Placental pericyte (primary cell): ENCODE measurements at places on chromosomes 11 and 22. TPM values are rescaled to one million over a fixed set of nuclear protein-coding genes. Genes with fewer than 3 reads are reported as not detected.

Gene ELMOD1
- total RNA-seq: 4.7 and 8.1 TPM in 2 replicates

Gene SPA17
- total RNA-seq: 5.0 and 7.9 TPM in 2 replicates

Gene C22orf42
- total RNA-seq: not detected in 2 replicates

Gene ZNF215
- total RNA-seq: 0.44 and 6.3 TPM in 2 replicates

Gene APOA5
- total RNA-seq: not detected in 2 replicates

Gene NCF4
- total RNA-seq: not detected in 2 replicates

Gene ARHGAP42
- 17.3 and 19.9 TPM in 2 replicates for total RNA-seq

Gene GGT5
- 3.5 and 6.7 TPM in 2 replicates for total RNA-seq

Gene FBLN1
- 15.6 and 278 TPM in 2 replicates for total RNA-seq

Gene RASL10A
- total RNA-seq: not detected in 2 replicates

Gene DMC1
- total RNA-seq: 0.88 and 4.3 TPM in 2 replicates

Gene P2RX6
- total RNA-seq: 2.6 and 7.2 TPM in 2 replicates

Gene APOBEC3F
- 2.0 and 2.6 TPM in 2 replicates for total RNA-seq

Gene OR5T3
- total RNA-seq: not detected in 2 replicates

Gene SLC35F2
- 11.4 and 34.2 TPM in 2 replicates for total RNA-seq

Gene AKIP1
- total RNA-seq: 28.7 and 54.8 TPM in 2 replicates

Gene PRR33
- total RNA-seq: not detected in 2 replicates

Gene BLID
- 6.6 and 22.5 TPM in 2 replicates for total RNA-seq

Gene RAB3IL1
- total RNA-seq: 2.7 and 14.0 TPM in 2 replicates

Gene PACSIN3
- 16.6 and 22.3 TPM in 2 replicates for total RNA-seq

Gene MICAL2
- total RNA-seq: 268 and 720 TPM in 2 replicates

Gene SLC22A6
- not detected in 2 replicates for total RNA-seq

Gene ARHGAP20
- 2.6 and 3.6 TPM in 2 replicates for total RNA-seq

Gene CALCA
- total RNA-seq: not detected in 2 replicates

Gene PRODH
- total RNA-seq: 0.44 TPM in 1 of 2 replicates, not detected in the other

Gene TMEM191C
- total RNA-seq: 0.88 and 3.6 TPM in 2 replicates

Gene GPR83
- total RNA-seq: not detected in 2 replicates

Gene OR51E2
- 0.14 and 0.22 TPM in 2 replicates for total RNA-seq

Gene SLC37A2
- total RNA-seq: 0.88 and 13.0 TPM in 2 replicates

Gene CRYBB2
- total RNA-seq: not detected in 2 replicates

Gene TMA7B
- total RNA-seq: not detected in 2 replicates

Gene TBC1D22A
- 18.6 and 21.3 TPM in 2 replicates for total RNA-seq

Gene TRIM51
- total RNA-seq: not detected in 2 replicates

Gene FAM111A
- 30.6 and 81.3 TPM in 2 replicates for total RNA-seq

Gene SNU13
- 79.5 and 98.7 TPM in 2 replicates for total RNA-seq

Gene C11orf97
- total RNA-seq: not detected in 2 replicates

Gene OR52H1
- 0.22 and 1.0 TPM in 2 replicates for total RNA-seq

Gene SCGB2A2
- total RNA-seq: not detected in 2 replicates

Gene GSTT2
- 0.22 and 1.4 TPM in 2 replicates for total RNA-seq

Gene EHF
- 0.29 and 2.8 TPM in 2 replicates for total RNA-seq

Gene DPP3
- 41.8 and 61.1 TPM in 2 replicates for total RNA-seq

Gene TRPT1
- total RNA-seq: 47.5 and 50.7 TPM in 2 replicates

Gene UBQLNL
- 0.14 and 0.44 TPM in 2 replicates for total RNA-seq

Gene HSCB
- 17.5 and 29.1 TPM in 2 replicates for total RNA-seq

Gene TMEM86A
- 0.29 and 1.3 TPM in 2 replicates for total RNA-seq

Gene YPEL4
- 0.14 TPM in 1 of 2 replicates, not detected in the other for total RNA-seq

Gene ACRV1
- total RNA-seq: not detected in 2 replicates

Gene FJX1
- 18.4 and 125 TPM in 2 replicates for total RNA-seq
